ENCODE measurements at places on chromosomes 16 and 17.

GRCh38 chr17:20284022-20284421 is 183.3 kb downstream of the LGALS9B start:
- no peak for DNase-seq

GRCh38 chr17:19750835-19751234 is 2.7 kb upstream of the ALDH3A1 start:
- no peak for DNase-seq

DNA sequence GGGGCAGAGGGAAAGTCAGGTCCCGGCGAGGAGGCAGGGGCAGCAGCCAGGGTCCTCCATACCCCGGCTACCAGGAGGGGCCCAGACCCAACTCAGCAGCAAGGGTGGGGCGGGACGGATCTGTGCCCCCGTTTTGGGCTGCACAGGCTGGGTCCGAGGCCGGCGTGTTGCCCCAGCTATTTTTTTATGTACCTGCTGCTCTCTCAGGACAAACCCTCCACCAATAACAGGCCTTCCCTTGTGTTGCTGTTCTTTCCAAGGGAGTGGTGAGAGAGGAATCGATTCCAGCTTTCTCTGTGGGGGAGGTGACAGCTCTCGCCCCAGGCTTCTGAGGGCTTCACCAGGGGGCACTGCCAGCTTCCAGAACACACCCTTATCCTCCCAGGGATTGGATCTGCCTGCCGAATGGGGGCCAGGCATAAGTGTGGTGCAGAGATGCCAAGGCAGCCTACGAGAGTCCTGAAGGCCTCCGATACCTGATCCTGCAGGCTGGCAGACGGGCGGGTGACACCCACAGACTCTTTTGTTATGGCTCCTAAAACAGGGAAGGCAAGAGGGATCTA is 22.3 kb downstream of the RTN4RL1 start:
- DNase-seq = no peak

- no peak for DNase-seq
Measured at GRCh38 chr17:9206741-9207332, 185.5 kb downstream of the NTN1 start.

DNA sequence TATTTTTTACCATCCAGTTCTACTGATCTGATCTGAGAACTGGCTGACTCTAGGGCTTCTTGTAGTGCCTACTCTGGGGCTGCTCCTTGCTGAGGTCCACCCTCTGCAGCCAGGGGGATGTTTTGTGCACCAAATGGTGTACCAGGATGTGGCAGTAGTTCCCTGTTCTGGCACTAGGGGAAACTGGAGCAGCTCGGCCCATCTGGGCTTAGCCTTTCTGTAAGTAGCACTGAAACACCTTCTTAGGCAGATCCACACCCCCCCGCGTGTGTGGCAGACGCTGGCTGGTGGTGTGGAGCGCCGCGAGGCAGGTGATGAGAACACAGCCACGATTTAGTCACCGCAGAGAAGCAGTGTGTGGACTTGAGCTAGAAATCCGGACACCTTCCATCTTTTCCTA is 17.0 kb downstream of the DUSP14 start:
- DNase-seq = no peak

- no peak for DNase-seq
Measured at GRCh38 chr16:89456419-89456959, 33.9 kb downstream of the ANKRD11 start.

DNA sequence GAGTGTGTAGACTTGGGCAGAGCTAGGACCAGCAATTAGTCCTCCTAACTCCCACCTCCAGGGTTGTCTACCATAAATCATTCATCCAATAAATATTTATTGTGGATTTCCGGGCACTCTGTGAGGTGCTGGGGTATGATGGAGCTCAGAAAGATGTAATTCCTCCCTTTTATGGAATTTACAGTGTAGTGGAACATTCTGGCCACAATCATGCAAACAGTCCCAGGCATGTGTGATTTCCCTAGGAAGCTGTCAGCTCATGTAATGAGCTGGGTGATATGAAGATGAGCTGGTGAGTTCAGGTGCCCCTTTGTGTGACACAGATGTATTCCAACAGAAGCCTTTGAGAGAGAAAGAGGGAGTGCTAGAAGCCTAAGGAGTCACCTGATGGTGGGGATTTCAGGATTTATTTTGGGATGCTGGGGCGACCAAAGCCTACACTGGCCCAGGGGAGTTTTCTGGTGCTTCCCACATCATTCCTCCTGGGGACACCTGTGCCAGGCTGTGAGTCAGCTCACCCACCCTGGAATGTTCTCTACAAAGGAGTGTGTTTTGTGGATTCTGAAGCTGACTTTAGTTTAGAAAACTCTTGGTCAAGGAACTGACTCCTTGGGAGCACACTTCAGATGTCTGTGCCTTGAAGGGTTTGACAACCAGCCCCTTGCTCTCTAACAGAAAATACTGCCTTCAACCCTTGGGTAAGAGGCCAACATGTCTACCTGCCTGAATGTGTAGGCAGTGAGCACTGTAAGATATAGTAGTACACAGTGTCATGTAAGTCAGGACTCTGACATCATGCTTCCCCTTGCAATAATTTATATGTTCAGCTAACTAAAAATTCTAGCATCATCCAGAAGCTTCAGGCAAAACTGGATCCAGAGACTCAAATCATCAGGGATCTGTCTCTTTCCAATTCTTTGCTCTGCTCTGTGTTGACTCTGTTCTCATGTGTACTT is 42.9 kb downstream of the HS3ST4 start:
- DNase-seq = no peak

DNA sequence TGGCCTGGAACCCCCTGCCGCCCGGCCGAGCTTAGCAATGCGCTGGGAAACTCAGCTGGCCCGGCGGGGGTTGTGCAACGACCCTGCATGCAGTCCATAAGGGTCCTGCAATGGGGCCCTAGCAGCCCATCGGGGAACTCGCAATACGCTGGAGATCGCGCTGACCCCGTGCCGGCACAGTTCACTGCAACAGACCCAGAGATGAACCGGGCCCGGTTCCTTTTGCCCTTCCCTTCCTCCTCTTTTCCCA is 375 bp downstream of the SLC25A11 start:
- no peak for DNase-seq

- DNase-seq = no peak
Measured at GRCh38 chr16:89364606-89365005, 125.8 kb downstream of the ANKRD11 start.
